ENCODE measurements at places on chromosomes 3 and 15. TPM values are rescaled to one million over a fixed set of nuclear protein-coding genes. Genes with fewer than 3 reads are reported as not detected.

USP13 gene
- total RNA-seq: 18.2 TPM

RHO gene
- not detected for total RNA-seq

DNA sequence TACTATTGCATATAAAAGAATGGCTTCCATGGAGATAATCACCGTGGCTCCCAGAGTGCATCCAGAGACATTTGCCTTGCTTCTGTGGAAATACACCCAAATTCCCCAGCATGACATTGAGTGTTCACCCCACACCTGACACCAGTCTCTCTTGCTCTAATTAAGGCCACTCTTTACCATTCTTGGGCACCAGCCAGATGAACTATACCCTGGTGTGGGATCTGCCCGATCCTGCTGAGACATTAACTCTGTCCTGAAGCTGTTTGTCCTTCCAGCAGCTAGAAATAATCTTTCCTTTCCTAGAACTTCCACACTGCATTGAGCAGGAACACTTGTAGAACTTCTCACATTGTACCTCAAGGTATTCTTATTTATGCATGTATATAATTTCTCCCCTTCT, 105.2 kb downstream of the LPP start:
- no peak for DNase-seq
- peaks cover 32% of the 10 kb centered on the region for H3K4me1 ChIP-seq
- no peak overlapping the region for H3K4me3 ChIP-seq
- peaks cover 2% of the 10 kb centered on the region for H3K36me3 ChIP-seq
- H3K27me3 ChIP-seq: no peaks in the 10 kb centered on the region
- no peak overlapping the region for H3K27ac ChIP-seq

IL5RA gene
- 0.23 TPM for total RNA-seq

SOX14 gene
- total RNA-seq: not detected
